Breast epithelium (tissue), 4 donors: ENCODE measurements at places on chromosomes 5 and 9. TPM values are rescaled to one million over a fixed set of nuclear protein-coding genes. Genes with fewer than 3 reads are reported as not detected.
A peak's percentile ranks its signal among the peaks of the same experiment; 100 is the strongest.

DNA sequence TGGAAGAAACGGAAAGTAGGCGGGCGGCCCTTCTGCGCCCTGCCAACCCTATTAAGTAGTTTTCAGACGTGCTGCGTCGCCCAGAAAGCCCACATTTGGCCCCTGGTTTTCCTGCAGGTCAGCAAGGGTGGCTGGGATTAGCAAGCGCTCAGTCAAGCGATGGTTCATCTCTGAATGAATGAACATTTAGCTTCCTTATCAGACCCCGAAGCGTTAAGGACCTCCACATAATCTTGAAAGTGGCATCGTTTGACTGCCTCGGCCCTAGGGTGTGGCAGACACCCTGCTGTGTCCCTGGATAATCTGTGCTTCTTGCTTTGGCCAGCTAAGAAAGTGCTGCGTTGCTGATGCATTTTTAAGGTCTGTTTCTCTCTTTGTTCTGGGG lies 684 bp downstream of the TOR1B start:
- H3K4me1 ChIP-seq, result peaks cover 4% of the 10 kb centered on the region
- no peak for DNase-seq
- no peaks in the 10 kb centered on the region for H3K36me3 ChIP-seq
- H3K27me3 ChIP-seq, result no peaks in the 10 kb centered on the region

DNA sequence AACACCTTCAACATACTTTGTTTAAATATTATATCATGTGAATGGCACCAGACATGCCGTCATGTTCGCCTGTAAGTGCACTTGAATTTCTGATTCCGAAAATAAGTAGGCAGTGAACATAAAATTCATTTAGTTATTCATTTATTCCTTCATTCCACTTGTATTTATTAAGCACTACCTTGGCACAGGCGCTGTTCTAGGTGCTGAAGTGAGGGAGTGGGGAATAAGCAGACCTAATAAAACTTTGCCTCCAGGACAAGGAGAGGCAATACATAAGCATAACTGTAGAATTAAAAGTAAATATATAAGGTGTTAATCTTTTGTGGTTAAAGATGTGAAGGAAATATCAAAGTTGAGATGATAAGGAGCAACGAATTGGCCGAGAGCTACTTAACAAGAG lies 297.4 kb downstream of the TENT4A start:
- no peaks in the 10 kb centered on the region for H3K4me1 ChIP-seq
- no peak overlapping the region for H3K27ac ChIP-seq
- DNase-seq, result no peak
- no peaks in the 10 kb centered on the region for H3K27me3 ChIP-seq
- H3K36me3 ChIP-seq, result no peaks in the 10 kb centered on the region

- H3K4me3 ChIP-seq, result no peak overlapping the region
- DNase-seq, result no peak
- no peaks in the 10 kb centered on the region for H3K27me3 ChIP-seq
- no peaks in the 10 kb centered on the region for H3K36me3 ChIP-seq
Observed at GRCh38 chr5:138981586-138981985, 106.5 kb upstream of the LRRTM2 start.

- no peaks in the 10 kb centered on the region for H3K36me3 ChIP-seq
- no peak overlapping the region for H3K4me3 ChIP-seq
- DNase-seq, result no peak
Observed at GRCh38 chr5:1554410-1554967, 30.7 kb upstream of the LPCAT1 start.

DNA sequence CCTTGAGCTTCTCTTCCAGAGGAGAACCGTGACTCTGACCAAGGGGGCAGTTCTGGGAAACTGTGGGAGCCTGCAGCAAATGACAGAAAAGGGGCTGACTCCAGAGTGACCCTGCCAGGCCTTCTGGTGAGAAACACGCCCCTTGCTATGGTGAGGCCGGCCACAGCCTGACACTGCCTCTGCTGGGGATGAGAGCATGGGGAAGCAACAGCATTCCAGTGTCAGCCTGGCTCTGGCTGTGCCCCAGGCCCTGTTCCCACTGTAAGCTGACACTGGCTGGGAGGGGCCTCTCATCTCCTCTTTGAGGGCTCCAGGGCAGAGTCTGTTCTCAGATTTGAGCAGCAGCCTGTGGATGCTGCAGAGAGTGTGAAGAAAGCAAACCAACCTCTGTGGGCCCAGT lies 180.0 kb upstream of the IL12B start:
- peaks cover 9% of the 10 kb centered on the region for H3K27me3 ChIP-seq
- no peaks in the 10 kb centered on the region for H3K4me1 ChIP-seq
- no peak overlapping the region for H3K27ac ChIP-seq
- no peak overlapping the region for H3K4me3 ChIP-seq

- no peak overlapping the region for H3K27ac ChIP-seq
- no peaks in the 10 kb centered on the region for H3K27me3 ChIP-seq
- no peak overlapping the region for H3K4me3 ChIP-seq
- no peaks in the 10 kb centered on the region for H3K4me1 ChIP-seq
Observed at GRCh38 chr9:99433555-99433954, 211.5 kb downstream of the SEC61B start.

DNA sequence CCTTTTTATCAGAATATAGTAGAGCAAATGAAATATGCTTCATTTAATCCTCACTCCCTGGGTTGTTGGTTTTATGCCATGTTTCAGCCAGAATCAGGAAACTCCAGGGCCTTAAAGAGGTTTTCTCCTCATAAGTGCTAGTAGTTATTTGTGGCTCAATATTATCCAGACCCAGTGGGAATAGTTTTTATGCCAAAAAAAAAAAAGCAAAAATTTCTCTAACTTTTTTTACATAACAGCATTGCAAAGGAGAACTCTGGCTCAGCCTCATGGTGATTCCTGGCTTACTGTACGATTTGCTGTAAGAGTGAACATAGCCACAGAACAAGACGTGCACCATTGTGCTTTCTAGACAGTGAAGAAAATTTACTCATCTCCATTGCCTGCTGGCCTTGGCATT lies 232.5 kb downstream of the PJA2 start:
- H3K27me3 ChIP-seq, result no peaks in the 10 kb centered on the region
- no peak overlapping the region for H3K27ac ChIP-seq
- DNase-seq, result no peak
- no peaks in the 10 kb centered on the region for H3K36me3 ChIP-seq
- H3K4me3 ChIP-seq, result no peak overlapping the region

DNA sequence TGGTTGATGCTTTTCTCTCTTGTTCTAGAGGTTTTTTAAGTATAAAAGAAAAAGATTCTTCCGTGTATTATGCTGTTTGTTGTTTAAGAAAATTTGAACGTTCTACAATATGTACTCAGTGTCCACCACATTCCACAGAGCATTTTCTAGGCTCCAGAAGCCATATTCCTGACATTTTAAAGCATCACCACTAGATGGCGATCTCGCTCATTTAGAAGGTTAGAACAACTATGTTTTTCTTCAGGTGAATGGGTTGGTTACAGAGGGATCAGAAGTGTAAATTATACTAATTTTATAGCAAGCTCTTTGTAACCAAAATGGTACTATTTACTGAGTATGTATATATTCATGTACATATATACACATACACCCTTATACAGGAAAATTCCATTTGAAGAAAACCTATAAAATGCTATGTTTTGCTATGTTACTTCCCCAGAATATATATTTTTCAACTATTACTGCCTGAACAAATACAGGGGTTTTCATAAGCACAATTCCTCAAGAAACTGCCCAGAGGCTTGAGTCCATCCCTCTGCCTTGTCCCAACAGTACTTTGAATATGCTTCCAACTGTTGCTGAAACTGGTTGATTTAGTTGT lies 284.3 kb downstream of the CCDC171 start:
- no peak overlapping the region for H3K27ac ChIP-seq
- H3K27me3 ChIP-seq, result no peaks in the 10 kb centered on the region
- no peaks in the 10 kb centered on the region for H3K4me1 ChIP-seq
- H3K4me3 ChIP-seq, result no peak overlapping the region
- DNase-seq, result no peak

GRCh38 chr5:132296412-132297016 lies 2.3 kb downstream of the SLC22A4 start:
- DNase-seq, result no peak
- H3K27ac ChIP-seq, result peak overlapping the region; percentile 100
- H3K4me1 ChIP-seq, result peaks cover under 1% of the 10 kb centered on the region
- H3K4me3 ChIP-seq, result no peak overlapping the region
- no peaks in the 10 kb centered on the region for H3K36me3 ChIP-seq

GRCh38 chr5:156595132-156595787 lies 254.8 kb upstream of the PPP1R2B start:
- no peaks in the 10 kb centered on the region for H3K27me3 ChIP-seq
- no peak overlapping the region for H3K27ac ChIP-seq
- H3K4me1 ChIP-seq, result no peaks in the 10 kb centered on the region
- no peak overlapping the region for H3K4me3 ChIP-seq
- no peaks in the 10 kb centered on the region for H3K36me3 ChIP-seq
- DNase-seq, result no peak

GRCh38 chr5:72282878-72283277 lies 37.2 kb downstream of the MRPS27 start:
- no peak overlapping the region for H3K4me3 ChIP-seq
- DNase-seq, result no peak

DNA sequence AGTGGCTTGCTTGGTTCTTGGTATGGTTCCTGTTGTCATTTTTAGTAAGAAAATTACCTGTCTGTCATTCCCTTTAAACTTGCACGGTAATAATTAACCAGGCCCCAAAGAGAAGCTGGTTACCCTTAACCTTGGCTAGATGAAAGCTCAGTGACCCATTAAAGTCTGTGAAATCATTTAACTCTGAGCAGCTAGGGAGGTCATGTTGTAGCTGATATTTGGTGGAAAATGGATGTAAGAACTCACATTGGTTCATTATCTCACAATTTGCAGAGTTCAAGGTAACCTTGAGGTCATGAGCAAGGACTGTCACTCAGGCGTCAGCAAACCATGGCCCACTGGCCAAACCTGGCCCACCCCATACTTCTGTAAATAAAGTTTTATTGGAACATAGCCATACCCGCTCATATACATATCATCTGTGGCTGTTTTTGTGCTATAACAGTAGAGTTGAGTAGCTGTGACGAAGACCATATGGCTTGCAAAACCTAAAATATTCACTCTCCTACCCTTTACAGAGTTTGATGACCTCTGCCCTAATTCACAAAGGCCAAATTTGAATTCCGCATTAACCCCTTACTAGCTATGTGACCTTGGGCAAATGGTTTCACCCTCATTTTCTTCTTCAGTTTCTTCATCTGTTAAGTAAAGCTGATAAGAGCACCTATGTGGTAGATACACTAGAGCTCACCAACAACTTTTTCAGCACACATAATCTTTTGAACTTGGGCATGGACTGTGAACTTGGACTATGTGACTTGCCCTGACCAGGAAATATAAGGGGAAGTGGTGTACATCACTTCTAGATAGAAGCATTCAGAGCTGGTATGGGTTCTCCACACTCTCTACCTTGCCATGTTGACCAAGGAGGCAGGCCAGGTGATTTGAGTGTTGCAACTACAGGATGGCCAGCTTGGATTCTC lies 61.5 kb upstream of the CPEB4 start:
- H3K4me1 ChIP-seq, result no peaks in the 10 kb centered on the region
- H3K27ac ChIP-seq, result no peak overlapping the region
- no peak overlapping the region for H3K4me3 ChIP-seq
- H3K27me3 ChIP-seq, result no peaks in the 10 kb centered on the region

GRCh38 chr5:75387806-75388205 lies 50.8 kb downstream of the HMGCR start:
- no peak overlapping the region for H3K27ac ChIP-seq
- no peak overlapping the region for H3K4me3 ChIP-seq
- no peak for DNase-seq
- no peaks in the 10 kb centered on the region for H3K36me3 ChIP-seq
- no peaks in the 10 kb centered on the region for H3K27me3 ChIP-seq
- no peaks in the 10 kb centered on the region for H3K4me1 ChIP-seq

GRCh38 chr5:2291146-2291840 lies 408.6 kb upstream of the IRX4 start:
- no peaks in the 10 kb centered on the region for H3K27me3 ChIP-seq
- no peak overlapping the region for H3K27ac ChIP-seq
- H3K4me3 ChIP-seq, result no peak overlapping the region
- DNase-seq, result no peak
- H3K36me3 ChIP-seq, result no peaks in the 10 kb centered on the region

DNA sequence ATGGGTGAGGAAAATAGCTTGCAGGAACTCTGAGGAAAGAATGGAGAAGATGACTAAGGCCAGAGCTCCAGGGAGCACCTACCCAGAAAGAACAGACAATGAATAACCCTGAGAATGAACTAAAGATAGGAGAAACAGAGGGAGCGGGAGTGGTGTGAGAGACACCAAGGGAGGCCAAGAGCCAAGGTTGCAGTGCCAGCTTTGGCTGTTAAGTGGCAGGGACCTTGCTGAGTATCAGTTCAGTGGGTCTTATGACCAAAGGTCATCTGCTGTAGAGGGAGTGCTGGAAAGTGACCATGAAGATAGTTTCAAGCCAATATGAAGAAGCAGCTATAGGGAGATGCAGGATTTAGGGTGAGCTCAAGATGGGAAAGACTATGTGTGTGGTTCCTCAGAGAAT lies 16.7 kb downstream of the P4HA2 start:
- no peaks in the 10 kb centered on the region for H3K36me3 ChIP-seq
- H3K27me3 ChIP-seq, result no peaks in the 10 kb centered on the region
- H3K27ac ChIP-seq, result no peak overlapping the region

DNA sequence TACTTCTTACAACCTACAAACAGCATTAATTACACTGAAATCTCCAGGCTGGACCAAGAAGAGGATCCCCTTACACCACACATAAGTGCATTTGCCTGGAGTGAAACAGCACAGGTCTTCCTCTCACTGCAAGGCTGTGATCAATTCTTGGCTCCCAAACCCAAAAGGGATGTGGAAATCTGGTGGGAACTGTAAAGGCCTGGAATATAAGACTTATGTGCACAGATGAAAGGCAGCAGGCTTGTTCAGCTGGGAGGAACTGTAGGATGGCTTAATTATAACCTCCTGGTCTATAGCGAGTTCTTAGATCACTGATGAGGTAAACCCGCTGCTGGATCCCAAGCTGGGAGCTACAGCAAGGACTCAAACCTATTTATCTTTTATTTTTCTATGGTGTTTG lies 182.9 kb upstream of the TNC start:
- H3K36me3 ChIP-seq, result no peaks in the 10 kb centered on the region
- H3K27ac ChIP-seq, result no peak overlapping the region
- H3K27me3 ChIP-seq, result no peaks in the 10 kb centered on the region
- no peaks in the 10 kb centered on the region for H3K4me1 ChIP-seq

GRCh38 chr9:119810645-119811429 lies 441.6 kb upstream of the BRINP1 start:
- H3K27me3 ChIP-seq, result no peaks in the 10 kb centered on the region
- no peak overlapping the region for H3K4me3 ChIP-seq
- H3K27ac ChIP-seq, result no peak overlapping the region
- H3K4me1 ChIP-seq, result no peaks in the 10 kb centered on the region
- no peaks in the 10 kb centered on the region for H3K36me3 ChIP-seq
- no peak for DNase-seq

Gene CCDC192
- total RNA-seq, result 1.3 TPM

Gene CTNNAL1
- 25.6 TPM for total RNA-seq

Gene CLTB
- total RNA-seq, result 122 TPM

Gene TRPM6
- total RNA-seq, result 1.2 TPM

Gene MED22
- total RNA-seq, result 31.1 TPM

Gene GBA2
- 57.0 TPM for total RNA-seq

Gene FAM163B
- total RNA-seq, result not detected

Gene PCDHA2
- total RNA-seq, result 0.33 TPM

Gene IL3
- total RNA-seq, result not detected
